ENCODE measurements at places on chromosomes 3 and 15.

GRCh38 chr3:129120254-129121004 is 1.2 kb downstream of the RAB43 start:
- DNase-seq, result peak; percentile 94

DNA sequence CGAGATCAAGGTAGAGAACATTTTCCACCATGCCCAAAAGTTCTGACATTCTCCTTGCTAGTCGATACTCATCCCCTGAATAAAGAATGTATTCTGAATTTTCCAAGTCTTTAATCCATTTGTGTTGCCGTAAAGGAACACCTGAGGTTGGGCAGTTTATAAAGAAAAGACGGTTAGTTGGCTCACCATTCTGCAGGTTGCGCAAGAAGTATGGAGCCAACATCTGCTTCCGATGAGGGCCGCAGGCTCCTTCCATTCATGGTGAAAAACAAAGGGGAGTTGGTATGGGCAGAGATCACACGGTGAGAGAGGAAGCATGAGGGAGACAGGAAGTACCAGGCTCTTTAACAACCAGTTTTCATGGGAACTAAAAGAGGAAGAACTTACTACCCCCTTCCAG is 121.2 kb downstream of the DCLK3 start:
- no peak for DNase-seq

DNA sequence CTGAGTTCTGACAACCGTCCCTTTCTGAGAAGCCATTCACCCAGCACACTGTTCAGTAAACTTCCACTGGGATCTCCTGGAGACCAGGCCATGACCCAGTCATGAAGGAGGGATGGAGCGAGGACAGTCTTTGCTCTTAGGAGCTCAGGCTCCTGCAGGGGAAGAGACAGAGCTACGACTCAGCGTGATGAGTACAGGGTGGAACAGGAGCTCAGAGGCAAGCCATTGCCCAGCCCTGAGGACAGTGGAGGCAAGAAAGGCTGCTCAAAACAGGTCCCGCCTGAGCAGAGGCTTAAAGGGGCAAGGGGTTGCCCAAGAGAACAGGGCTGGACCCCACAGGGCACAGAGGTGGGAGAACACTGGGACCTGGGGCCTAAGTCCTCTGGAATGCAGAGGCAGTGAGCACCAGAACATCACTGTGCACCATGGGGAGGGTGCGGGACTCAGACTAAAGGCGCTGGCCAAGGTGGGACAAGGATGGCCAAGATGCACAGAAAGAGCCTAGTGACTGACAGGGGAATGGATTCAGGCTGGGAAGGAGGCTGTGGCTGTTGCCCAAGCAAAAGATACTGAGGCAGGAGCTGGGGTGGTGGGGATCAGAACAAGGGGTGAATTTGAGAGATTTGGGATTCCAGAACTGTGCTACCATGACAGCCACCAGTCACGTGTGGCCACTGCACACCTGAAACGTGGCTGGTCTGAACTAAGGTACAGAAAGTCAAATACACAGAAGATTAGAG is 25.8 kb downstream of the TMEM43 start:
- DNase-seq, result no peak

DNA sequence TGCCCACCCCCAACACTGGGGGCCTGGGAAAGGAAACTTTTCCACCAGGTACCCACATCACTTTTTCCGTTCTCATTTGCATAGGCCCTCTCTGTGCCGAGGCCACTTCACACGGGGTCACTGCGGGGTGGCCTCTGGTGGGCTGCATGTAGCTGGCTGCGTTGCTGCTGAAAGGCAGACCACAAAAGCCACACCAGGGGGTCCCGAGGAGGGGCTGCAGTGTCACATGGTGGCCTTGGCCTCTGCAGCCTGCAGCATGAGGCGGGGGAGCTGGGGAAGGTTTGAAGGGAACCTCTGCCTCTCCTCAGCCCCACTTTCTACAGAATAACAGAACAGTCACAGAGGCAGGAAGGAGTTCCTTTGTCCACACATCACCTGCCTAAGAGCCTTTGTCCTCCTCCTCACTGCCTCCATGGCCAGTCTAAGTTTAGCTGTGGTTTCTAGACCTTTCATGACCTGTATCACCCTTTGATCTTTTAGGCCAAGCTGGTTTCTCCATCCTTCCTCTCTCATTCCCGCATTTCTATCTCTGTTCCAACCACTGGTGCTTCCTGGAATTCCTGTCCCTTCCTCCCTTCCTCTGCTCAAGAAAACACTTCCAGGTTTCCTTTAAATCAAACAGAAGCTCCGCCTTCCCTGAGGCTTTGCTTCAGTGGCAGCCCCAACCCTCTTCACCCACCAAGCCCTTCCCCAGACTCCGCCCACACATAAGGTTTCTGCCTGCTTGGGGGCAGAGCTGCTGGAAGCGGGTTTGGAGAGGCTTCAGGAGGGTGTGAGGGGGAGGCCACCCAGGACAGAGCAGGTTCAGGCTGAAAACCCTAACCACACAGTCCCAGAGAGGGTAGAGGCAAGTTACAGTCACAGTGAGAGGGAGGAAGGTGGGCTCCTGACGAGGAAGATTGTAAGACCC is 150.7 kb upstream of the TLE3 start:
- no peak for DNase-seq

- DNase-seq, result peak; percentile 69
Measured at GRCh38 chr3:72346526-72346926, 501.7 kb downstream of the SHQ1 start.

- DNase-seq, result no peak
Measured at GRCh38 chr15:29935296-29936004, 113.2 kb upstream of the TJP1 start.

GRCh38 chr3:183826448-183827250 is 1.3 kb upstream of the MAP6D1 start:
- no peak for DNase-seq

DNA sequence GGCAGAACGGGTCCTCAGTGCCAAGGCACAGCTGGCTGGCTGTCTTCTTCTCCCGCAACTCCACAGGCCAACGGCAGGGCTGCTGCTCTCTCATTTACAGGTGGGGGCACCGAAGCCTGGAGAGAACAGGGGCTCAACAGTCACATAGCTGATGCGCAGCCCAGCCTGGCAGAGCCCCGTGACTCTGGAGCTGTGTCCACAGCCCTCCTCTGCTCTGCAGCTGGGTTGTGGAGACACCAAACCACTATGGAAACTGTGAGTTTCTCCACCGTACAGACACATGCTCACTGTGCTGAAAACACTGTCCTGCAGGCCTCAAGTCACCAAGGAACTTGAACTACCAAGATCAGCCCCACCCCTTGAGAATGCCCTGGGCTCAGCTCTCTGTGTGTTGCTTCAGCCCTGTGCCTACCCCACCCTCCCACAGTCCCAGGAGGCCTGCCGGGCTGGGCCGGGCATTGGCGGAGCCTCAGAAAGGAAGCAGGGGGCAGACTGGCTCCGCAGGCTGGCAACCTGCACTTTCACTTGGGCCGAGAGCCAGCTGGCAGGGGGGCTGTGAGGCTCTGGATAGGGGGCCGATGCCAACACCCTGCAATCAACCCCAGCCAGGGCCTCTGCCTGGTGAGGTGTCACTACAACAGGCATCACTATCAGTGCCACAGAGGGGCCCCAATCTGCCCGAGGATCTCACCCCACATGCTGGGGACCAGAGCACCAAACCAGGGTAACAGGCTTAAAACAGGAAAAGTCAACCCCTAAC is 113.7 kb upstream of the RPL32 start:
- DNase-seq, result peak; percentile 33

- DNase-seq, result no peak
Measured at GRCh38 chr15:81809543-81809942, 236.3 kb downstream of the MEX3B start.

DNA sequence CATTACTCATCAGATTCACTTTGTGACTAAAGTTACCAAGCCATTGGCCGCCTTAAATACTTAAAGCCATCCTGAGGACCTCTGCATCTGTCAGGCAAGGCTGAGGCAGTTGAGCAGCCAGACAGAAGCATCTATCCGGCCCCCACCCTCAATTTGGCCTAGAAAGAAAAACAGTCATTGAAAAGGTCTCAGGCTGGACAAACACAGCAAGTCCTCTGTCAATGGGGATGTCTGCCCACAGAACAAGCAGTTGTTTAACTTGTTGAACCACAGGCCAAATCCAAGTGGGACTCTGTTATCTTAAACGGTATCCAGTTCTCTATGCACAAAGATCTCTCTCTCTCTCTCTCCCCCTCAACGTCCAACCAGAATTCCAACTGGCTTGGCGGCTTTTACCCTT is 2.8 kb downstream of the ZIC4 start:
- DNase-seq, result no peak

GRCh38 chr3:134487406-134487805 is 1.5 kb downstream of the CEP63 start:
- DNase-seq, result peak; percentile 81

GRCh38 chr3:18238332-18238731 is 186.8 kb downstream of the SATB1 start:
- DNase-seq, result no peak

DNA sequence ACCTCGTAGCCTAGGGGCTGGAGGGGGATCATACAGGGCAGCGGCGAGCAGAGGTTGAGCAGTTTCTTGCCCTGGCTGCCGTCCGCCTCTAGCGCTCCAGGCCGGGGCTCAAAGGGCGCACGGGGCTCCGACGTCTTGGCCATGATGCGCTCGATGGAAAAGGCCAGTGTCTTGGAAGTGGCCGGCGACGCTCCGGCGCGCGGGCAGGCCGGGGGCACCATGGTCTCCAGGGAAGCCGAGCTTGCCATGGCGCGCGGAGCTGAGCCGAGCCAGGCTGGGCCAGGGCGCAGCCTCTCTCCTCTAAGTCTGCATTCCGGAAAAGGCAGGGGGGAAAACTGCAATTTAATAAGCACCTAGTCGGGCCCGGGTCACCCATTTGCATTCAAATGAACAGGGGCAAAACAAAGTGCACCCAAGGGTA is 719 bp downstream of the FEZF2 start:
- DNase-seq, result no peak

- DNase-seq, result no peak
Measured at GRCh38 chr3:7695049-7695448, 806.6 kb upstream of the LMCD1 start.

DNA sequence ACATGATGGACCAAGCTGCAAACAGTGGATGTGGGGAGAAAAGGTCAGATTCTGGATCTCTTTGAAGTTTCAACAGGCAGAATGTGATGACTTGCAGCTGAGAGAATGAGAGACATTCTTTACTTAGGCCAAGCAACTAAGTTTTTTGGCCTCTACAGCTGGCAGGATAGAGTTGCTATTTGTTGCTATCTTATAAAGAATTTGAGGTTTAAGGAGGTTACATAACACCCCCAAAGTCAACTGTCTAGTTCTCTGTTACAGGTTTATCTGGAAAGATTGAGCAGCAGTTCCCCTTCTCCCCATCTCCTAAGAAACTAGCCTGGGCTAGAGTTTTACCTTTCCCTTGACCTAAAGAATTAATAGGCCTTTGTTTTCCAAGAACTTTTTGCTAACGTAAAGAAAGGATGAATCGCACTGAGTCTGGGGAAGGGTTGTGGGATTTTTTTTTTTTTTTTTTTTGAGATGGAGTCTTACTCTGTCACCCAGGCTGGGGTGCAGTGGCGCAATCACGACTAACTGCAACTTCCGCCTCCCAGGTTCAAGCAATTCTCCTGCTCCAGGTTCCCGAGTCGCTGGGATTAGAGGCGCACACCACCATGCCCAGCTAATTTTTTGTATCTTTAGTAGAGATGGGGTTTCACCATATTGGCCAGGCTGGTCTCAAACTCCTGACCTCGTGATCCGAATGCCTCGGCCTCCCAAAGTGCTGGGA is 26.6 kb upstream of the SLMAP start:
- DNase-seq, result peak; percentile 45

DNA sequence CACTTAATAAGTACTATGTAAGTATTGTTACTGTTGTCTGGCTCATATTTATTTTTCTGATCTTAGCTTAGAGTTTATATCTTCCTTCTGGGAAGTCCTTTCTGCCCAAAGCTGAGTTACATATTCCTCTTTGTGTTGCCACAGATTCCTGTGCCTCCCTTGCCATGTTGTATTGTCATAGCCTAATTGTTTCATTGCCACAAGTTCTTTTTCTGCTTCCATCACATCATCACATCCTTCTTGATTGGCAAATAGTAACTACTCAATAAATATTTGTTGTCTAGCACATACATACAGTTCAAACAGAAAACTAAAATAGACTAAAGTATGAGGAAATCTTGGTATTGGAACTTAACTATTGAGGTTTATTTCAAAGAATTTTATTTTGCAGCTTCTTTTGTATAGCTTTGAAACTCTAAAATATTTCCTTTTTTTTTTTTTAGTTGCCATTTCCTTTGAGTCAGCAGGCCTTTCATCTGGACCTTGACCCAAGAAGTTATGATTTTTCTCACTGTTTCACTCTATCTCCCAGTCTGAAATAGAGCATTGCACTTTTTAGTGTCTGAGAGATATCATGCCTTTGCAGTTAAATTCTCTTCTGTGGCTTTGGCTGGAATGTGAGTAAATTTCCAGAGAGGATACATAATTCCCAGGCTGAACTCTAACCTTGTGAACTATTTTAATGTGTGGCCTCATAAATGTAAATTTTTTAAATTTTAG is 98.2 kb downstream of the ZNF609 start:
- no peak for DNase-seq

DNA sequence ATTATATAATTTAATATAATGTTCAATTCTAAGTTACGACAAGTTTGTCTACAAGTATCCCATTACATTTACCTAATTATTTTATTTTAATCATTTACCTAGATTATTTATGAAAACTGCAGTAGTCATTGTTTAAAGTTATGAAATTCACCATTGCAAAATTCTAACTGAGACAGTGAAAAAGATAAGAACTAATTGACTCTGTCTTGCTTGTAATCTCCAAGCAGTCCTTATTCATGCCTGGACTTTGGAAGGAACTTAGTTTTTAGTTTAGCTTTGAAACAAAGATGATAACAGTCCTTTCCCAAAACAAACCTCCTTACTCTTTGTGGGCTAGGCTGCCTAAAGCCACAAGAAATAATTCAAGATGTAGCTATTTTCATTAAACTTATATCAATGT is 165.0 kb downstream of the SUCNR1 start:
- DNase-seq, result no peak

GRCh38 chr15:67927501-67928168 is 87.8 kb upstream of the RNU6-1 start:
- no peak for DNase-seq

GRCh38 chr3:47436180-47436579 is 39.6 kb downstream of the SCAP start:
- no peak for DNase-seq

GRCh38 chr3:104523136-104523535 is 843.6 kb upstream of the ALCAM start:
- no peak for DNase-seq

- DNase-seq, result no peak
Measured at GRCh38 chr3:17845026-17845812, 102.8 kb upstream of the TBC1D5 start.

- DNase-seq, result no peak
Measured at GRCh38 chr3:69130689-69131088, 8.3 kb upstream of the LMOD3 start.

Data from CD14-positive monocyte (primary cell).